ENCODE measurements at places on chromosomes 12 and 14. TPM values are rescaled to one million over a fixed set of nuclear protein-coding genes. Genes with fewer than 3 reads are reported as not detected.

Gene SCNN1A
- 344 TPM for total RNA-seq

Gene CAPS2
- total RNA-seq, result 7.7 TPM

- H3K36me3 ChIP-seq, result no peaks in the 10 kb centered on the region
- peaks cover 7% of the 10 kb centered on the region for H3K4me1 ChIP-seq
- H3K27ac ChIP-seq, result no peak overlapping the region
- no peak overlapping the region for H3K4me3 ChIP-seq
Observed at GRCh38 chr12:89311703-89312293, 40.5 kb downstream of the DUSP6 start.

DNA sequence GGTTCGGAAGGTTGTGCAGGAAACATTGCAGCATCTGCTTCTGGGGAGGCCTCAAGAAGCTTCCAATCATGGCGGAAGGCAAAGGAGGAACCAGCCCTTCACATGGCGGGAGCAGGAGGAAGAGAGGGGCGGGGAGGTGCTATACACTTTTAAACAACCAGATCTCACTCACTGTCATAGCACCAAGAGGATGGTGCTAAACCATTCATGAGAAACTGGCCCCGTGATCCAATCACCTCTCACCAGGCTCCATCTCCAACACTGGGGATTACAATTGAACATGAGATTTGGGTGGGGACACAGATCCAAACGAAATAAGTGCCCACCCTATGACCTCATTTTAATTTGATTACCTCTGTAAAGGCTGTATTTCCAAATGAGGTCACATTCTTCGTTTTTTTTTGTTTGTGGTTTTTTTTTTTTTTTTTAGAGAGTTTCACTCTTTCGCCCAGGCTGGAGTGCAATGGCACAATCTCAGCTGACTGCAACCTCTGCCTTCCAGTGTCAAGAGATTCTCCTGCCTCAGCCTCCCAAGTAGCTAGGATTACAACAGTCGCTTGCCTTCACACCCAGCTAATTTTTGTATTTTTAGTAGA lies 11.4 kb upstream of the ORAI1 start:
- no peak overlapping the region for H3K27ac ChIP-seq
- no peak overlapping the region for H3K4me3 ChIP-seq
- no peaks in the 10 kb centered on the region for H3K4me1 ChIP-seq
- no peaks in the 10 kb centered on the region for H3K36me3 ChIP-seq
- no peak for DNase-seq

DNA sequence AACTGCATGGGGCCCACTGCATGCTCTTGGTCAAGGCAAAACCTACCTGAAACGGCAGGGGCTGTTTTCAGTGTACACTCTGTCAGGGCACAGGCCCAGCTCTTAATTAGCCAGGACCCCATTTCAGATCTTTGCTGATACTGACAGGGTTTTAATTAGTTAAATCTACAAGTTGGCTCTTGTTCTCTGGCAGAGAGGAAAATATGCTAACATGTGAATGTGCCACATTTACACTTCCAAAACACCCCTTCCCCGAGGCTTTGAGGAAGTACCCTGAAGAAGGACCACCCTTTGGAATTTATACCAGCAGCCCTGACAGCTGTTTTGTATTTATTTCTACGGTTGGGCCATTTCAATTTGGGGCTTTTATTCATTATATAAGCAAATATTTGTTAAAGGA lies 66.3 kb downstream of the OTX2 start:
- no peaks in the 10 kb centered on the region for H3K4me1 ChIP-seq
- H3K36me3 ChIP-seq, result no peaks in the 10 kb centered on the region
- H3K27me3 ChIP-seq, result no peaks in the 10 kb centered on the region
- H3K27ac ChIP-seq, result no peak overlapping the region
- no peak overlapping the region for H3K4me3 ChIP-seq

- H3K4me3 ChIP-seq, result no peak overlapping the region
- peaks cover 18% of the 10 kb centered on the region for H3K4me1 ChIP-seq
- no peaks in the 10 kb centered on the region for H3K36me3 ChIP-seq
- no peak for DNase-seq
Observed at GRCh38 chr14:90665321-90666000, 150.8 kb downstream of the TTC7B start.

DNA sequence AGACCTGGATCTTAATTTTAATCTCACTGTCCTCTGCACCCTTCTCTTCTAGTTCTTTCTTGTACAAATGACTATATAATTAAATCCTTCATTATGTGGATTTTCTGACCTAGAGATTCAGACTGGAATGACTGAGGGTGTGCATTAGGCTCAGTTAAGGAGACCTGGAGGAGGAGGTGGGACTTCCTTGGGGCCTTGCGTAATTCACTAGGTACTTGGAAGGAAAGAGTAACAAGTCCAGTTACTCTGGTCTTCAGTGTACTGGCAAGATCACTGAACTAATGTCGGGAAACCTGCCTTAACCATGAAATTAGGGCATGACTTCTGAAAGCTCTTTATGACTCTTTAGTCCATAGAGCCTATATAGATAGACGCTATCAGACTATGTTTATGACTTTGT lies 441.4 kb downstream of the EGLN3 start:
- no peaks in the 10 kb centered on the region for H3K36me3 ChIP-seq
- H3K4me1 ChIP-seq, result no peaks in the 10 kb centered on the region
- DNase-seq, result peak; percentile 47
- no peaks in the 10 kb centered on the region for H3K27me3 ChIP-seq
- no peak overlapping the region for H3K4me3 ChIP-seq
